GM20000 (cell line): ENCODE measurements at places on chromosomes 12 and 14.

DNA sequence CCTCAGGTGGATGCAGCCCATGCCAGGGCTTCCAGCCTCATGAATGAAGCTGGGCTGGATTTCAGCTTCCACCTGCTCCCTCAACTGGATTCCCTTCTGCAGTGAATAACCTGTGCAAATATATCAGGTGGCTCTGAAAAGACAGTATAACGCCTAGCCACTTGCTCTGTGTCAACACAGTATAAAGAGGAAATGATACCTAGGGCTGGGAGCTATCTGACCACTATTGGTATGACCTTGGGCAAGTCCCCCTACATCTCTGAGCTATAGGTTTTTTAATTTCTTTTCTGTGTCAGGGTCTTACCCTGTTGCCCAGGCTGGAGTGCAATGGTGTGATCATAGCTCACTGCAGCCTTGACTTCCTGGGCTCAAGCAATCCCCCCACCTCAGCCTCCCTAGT lies 19.8 kb downstream of the ISM2 start:
- DNase-seq = peak; percentile 78

DNA sequence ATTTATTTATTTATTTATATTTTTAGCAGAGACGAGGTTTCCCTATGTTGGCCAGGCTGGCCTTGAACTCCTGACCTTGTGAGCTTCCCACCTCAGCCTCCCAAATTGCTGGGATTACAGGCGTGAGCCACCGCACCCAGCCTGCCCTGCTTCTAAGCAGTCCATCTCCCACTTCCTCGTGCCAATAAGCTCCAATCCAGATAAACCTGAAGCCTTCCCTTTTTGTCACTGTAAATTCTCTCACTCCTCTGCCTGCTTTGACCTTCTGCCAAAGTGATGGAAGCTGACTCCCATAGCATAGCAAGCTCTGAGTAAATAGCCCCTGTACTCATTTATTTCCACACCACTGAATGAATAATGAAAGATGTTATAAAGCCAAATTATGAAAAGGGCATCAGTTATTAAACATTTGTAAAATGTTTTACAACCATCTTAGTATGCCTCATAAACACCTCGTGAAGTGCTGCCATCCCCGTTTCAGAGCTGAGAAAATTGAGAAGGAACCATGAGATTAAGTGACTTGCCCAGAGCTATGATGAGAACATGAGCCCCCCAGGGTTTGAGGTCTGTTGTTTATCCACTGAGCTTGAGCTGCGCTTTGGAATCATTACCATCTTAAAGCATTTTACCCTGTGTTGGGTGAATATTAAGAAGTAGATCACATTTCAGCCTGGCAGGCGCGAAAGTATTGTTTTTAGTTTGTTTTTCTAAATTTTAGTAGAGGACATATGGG lies 30.4 kb downstream of the MANSC1 start:
- no peak for DNase-seq

DNA sequence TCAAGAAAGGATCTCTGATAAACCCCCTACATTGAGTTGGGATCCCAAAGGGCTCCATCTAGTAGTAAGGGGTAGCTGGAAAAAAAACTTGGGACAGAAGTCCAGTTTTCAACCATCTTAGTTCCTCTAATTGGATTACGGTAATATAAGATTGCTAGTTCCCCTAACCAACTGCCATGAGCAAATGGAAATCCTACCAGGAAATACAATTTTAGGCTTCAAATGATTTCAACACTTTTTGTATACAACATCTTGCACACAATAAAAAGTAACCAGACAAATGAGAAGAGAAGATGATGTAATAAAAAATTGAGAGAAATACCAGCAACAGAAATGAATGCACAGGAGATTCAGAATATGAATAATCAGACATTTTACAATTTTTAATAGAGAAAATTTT lies 73.0 kb downstream of the TSHR start:
- DNase-seq = no peak

GRCh38 chr14:52891800-52892199 lies 59.0 kb downstream of the FERMT2 start:
- DNase-seq = no peak

GRCh38 chr12:6958609-6959057 lies 7.5 kb downstream of the PTPN6 start:
- no peak for DNase-seq

DNA sequence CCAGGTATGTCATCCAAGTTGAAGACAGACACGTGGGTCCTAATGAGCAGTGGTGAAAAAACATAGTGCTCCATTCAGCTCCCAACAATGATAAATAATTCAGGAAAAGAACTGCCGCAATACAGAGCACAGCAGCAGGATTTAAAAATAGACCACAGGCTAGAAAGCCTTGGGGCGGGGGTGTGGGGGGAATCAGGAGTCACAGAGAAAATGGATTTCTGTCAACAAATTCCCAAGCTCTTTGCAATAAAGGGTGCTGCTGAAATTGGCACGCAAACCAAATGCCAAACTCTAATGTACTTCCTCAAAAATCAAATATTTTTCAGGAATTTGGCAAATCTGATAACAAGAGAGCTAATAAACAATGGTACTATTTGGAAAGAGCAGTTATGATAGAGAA lies 58.6 kb downstream of the R3HDM2 start:
- DNase-seq = no peak
